Right hindlimb (tissue), 1 donor: ENCODE measurements at places on chromosomes 2 and 18.

GRCh38 chr2:101597347-101597944 is 100.1 kb upstream of the MAP4K4 start:
- DNase-seq, result peak; percentile 66

GRCh38 chr2:30752811-30753210 is 54.4 kb downstream of the CAPN13 start:
- DNase-seq, result no peak

DNA sequence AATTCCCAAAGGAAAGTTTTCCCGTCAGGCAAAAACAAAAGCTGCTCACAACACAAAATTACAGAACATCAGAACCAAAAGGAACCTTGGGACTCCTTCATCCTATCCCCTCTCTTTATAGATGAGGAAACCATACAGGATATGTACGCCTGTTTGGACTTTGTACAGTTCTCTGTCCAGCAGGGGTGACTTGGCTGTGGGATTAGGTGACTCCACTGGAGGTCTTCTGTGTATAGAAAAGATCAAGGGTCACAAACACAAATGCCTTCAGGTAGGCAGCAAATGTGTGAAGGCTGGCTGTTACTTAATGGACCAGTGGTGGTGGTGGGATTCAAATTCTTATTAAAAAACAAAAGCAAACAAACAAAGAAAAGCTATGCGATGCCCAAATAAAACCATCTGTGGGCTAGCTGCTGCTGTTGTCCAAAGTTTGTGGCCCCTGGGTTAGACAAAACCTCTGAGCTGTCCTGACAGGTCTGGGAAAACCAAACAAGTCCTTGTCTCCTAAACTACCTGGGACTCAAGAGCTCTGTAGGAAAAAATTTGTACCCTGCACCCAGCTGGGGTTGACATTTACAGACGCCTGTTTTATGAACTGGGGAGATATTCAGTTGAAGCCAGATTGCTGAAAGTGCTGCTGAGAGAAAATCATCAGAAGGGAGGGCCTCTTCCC is 1.3 kb upstream of the CEP68 start:
- no peak for DNase-seq

DNA sequence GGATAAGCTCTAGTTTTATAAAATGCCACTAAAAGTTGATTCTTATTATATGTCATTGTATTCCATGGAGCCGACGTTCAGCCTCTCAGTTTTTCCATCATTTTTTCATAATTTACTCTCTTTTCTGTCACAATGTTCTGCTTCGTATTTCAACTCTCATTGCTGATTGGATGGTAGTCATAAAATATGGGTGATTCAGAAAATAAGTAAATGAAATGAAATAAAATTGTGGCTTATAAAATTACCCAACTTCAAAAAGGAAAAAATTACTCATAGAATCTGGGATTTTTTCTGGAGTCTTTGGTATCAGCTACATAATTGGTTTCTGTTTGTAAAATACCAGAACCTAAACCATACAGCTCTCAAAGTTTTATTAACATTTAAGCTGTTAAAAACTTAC is 139.7 kb upstream of the ITGA4 start:
- DNase-seq, result no peak

DNA sequence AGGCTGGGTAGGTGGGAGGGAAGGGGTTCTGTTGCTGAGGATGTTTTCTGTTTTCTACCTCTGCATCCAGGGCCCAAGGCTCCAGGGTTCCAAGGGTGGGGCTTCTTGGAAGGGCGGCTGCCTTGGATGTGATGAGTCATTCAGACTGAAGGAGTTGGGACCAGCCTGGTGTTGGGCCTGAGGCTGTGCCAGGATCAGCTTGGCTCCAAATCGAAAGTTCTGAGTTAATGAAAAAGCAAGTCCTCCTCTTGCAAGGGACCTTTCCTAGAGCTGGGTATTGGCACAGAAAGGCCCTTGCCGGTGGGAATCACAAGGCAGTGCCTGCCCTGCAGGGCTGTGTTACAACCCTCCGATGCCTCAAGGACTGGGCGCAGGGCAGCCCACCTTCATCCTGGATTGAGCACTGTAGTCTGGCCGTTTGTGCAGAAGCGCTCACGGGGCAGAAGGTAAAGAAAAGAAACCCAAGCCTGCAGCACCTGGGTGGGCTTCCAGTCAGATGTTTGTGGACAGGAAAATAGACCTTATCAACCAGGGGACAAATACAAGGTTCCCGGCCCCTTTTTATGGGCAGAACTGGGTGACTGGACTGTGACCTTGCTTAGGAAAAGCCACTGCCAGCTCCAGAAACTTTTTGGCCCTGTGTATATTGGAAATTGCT is 52.5 kb upstream of the MCFD2 start:
- DNase-seq, result peak; percentile 65

DNA sequence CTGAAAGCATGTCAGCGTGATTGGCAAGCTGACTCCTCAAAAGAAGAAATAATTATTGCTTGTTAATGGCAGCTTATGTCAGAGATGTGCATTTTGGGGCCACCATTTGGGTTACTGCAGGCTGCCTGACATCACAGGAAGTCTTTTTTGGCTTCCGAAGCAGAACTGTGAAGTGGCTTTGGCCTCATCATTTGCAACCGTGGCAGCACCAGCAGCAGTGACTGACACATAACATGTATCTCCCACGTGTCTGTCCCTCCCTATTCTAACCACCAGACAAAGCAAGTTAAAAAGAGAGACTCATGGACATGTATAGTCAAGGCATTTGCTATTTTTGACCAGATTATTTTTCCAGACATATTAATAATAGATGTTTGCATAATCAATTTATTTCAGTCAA is 488.7 kb upstream of the ACVR2A start:
- DNase-seq, result no peak

DNA sequence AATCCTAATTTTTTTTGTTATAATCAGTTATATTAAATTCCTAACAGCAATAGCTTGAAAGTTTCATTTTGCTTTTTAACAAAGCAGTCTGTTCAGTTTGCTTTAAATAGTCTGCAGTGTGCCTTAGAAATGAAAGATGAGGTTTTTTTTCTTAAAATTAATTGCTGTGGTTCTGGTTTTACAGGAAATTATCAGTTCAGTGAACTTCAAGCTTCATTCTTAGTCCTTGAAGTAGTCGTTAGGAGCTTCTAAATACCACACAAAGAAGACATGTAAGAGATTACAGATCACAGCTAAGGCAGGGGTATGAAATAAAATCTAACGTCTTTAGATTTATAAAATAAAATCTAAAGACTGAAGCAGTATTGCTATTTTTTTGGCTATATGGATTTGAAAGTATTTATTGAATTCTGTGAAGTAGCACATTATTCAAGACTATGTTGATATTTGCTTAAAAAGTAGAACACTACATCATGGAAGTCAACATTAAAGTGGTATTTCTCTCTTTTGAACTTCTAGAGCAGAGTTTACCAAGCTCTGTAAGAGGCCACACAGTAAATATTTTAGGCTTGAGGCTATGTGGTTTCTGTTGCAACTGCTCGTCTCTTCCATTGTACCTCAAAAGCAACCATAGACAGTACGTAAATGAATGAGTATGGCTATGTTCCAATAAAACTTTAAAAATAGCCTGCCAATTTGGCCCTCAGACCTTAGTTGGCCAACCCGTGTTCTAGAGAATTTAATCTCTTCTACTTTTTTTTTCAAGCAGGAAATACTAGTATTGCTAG is 81.5 kb upstream of the STON1 start:
- no peak for DNase-seq

DNA sequence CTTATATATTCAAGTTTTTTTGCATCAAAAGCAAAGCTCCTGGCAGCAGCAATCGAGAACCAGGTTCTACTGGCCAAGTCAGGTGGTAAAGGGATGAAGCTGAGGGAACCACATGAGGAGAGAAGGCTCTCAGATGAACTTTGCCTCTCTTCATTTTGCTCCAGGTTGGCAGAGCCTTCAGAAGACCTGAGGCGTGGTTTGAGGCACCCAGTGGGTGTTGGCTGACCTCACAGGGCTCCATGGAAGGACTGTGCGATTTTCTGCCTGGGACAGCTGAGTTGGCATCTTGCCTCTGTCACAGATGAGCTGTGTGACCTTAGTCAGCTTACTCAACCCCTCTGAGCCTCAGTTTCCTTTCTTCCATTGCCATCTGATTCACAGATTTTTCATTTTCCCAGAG is 89.0 kb downstream of the INSIG2 start:
- DNase-seq, result no peak

DNA sequence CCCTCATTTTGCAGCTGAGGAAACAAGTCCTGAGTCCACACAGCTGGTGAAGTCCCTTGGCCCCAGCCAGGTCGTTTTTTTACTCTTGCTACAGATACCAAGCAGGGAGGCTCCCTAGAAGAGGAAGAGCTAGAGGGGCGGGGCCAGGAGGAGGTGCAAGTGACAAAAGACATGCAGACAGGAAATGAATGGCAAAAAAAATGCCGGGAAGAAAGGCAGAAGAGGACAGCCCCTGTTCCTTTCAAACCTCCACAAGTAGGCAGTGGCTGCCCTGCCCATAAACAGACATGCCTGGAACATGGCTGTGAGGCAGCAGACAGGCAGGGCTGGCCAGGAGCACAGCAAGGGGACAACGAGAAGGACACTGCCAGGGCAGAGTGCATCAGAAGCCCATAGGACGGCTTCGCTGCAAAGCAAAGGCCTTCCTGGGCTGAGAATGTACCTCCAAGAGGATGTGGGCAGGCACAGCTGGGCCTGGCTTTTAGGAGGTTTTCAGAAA is 108.7 kb downstream of the ZBTB7C start:
- no peak for DNase-seq

GRCh38 chr2:97735161-97735561 is 21.8 kb downstream of the ZAP70 start:
- DNase-seq, result peak; percentile 6

DNA sequence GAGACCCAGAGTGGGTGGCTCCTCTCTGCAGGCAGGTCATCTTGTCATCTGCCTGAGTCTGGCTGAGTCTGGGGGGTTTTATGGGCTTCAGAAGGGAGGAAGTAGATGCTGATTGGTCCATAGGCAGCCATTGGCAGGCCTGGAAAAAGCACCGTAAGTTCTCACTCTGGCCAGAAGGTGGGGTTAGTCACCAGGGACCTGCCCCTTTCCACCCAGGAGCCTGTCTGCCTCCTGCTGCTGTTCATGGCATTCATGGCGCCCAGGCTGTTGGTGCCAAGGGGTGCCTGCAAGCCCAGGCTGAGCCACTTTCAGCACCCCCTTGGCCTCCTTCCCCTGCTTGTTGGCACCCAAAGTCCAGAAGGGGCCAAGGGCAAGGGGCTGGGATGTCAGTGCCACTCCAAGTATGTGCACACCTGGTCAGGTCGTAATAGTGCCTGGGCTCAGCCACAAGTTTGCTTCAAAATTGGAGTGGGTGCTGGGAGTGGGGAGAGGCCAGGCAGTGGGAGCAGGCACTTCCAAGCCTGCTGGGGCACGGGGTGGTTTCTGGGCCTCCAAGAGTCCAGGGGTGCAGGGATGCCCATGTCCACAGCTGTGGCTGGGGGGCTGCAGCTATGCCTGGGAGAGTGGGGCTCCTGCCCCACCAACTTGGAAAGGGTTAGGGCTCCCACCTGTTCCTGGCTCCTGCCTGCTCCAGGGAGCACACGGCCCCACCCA is 178.1 kb downstream of the FAM210A start:
- DNase-seq, result peak; percentile 16

DNA sequence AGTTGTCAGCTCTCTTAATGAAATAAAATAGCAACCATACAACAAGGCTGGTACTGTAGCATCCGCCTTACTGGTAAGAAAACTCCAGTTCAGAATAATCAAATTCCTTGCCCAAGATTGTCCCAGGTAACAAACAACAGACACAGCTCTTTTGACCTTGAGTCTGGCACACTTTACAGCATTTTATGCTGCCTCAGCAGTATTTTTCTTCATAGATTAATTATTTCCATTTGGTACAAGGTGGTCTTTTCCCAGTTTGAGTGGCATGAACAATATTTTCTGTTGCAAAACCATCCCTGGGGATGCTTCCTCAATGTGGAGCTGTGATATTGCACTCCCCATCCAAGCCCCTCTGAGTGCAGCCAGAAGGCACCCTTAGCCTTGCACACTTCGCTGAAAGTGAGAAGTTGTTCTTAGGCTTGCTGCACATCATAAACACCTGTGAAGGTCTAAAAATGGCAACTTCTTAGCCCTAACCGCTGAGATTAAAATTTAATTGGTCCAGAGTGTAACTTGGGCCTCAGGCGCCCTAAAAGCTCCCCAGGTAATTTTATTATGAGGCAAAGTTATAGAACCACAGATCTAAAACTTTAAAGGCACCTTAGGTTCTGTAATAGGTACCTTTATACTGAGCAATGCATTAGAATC is 523.3 kb downstream of the CMPK2 start:
- DNase-seq, result no peak

DNA sequence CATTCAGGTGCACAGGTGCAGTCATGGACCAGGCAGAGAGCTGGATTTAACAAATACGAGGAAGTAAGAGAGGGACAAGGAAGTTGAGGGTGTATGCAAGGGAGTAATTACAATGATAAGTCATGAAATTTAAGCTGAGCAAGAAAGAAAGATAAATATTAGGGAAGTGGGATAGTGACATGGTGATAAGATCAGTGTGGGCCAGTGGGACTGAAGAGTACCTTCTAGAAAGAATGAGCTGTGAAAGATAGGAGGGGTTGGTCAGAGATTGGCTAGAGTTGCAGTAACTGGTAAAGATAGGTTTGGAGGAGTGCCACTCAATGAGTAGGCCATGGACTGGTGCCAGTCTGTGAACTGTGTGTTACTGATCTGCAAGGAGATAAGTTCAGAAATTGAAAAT is 200.8 kb upstream of the SIX3 start:
- DNase-seq, result no peak

DNA sequence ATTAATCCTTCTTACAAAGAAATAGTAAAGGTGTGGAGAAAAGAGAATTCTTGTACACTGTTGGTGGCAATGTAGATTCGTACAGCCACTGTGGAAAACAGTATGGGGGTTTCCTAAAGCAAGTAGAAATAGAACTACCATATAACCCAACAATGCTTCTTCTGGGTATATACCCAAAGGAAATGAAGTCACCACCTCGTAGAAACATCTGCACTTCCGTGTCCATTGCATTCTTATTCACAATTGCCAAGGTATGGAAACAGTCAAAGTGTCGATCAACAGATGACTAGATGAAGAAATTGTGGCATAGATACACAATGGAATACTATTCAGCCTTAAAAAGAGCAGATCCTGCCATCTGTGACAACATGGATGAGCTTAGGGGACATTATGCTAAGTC is 93.4 kb upstream of the TGIF1 start:
- DNase-seq, result no peak

DNA sequence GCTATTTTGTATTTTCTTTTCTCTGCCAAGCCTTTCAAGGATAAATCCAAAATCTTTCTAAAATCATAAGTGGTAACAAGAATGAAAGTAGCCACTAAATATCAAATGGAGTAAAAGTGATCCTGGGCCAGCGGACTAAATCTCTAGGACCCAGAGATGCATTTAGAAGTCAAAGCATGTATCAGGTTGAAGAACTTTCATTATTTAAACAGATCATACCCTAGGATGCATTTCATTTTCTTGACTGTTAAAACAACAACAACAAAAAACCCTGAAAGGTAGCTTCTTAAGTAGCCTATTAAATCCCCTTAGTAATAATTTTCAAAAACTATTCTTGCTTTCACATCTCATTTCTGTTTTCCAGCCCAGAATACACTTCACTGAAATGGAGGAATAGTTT is 4.8 kb upstream of the POU3F3 start:
- DNase-seq, result no peak
